ENCODE measurements at places on chromosomes 5 and 9.

DNA sequence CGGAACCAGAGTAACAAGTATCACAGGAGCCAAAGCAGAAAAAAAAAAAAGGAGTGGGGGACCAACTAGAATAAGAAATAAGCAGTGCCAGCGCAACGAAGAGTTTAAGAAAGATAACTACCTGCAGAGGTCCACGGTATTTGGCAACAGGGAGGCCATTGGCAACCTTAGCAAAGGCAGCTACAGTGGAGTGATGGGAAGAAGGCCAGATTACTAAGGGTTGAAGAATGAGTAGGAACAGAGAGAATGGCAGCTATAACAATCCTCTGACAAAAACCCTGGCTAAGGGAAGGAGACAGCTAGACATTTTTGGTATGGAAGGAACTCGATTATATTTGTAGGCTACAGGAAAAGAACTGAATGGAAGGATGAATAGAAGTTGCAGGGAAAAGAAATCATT is 93.4 kb upstream of the DMAC1 start:
- H3K27me3 ChIP-seq = no peaks in the 10 kb centered on the region
- DNase-seq = no peak
- no peaks in the 10 kb centered on the region for H3K36me3 ChIP-seq
- H3K4me3 ChIP-seq = no peak overlapping the region
- H3K4me1 ChIP-seq = no peaks in the 10 kb centered on the region
- H3K27ac ChIP-seq = no peak overlapping the region

GRCh38 chr5:31768046-31768445 is 129.1 kb downstream of the PDZD2 start:
- no peak overlapping the region for H3K27ac ChIP-seq
- no peaks in the 10 kb centered on the region for H3K27me3 ChIP-seq
- H3K36me3 ChIP-seq = no peaks in the 10 kb centered on the region
- H3K4me3 ChIP-seq = no peak overlapping the region

GRCh38 chr5:172319708-172320441 is 36.3 kb upstream of the UBTD2 start:
- no peaks in the 10 kb centered on the region for H3K27me3 ChIP-seq
- H3K36me3 ChIP-seq = no peaks in the 10 kb centered on the region
- H3K4me3 ChIP-seq = no peak overlapping the region
- DNase-seq = no peak
- H3K27ac ChIP-seq = no peak overlapping the region

DNA sequence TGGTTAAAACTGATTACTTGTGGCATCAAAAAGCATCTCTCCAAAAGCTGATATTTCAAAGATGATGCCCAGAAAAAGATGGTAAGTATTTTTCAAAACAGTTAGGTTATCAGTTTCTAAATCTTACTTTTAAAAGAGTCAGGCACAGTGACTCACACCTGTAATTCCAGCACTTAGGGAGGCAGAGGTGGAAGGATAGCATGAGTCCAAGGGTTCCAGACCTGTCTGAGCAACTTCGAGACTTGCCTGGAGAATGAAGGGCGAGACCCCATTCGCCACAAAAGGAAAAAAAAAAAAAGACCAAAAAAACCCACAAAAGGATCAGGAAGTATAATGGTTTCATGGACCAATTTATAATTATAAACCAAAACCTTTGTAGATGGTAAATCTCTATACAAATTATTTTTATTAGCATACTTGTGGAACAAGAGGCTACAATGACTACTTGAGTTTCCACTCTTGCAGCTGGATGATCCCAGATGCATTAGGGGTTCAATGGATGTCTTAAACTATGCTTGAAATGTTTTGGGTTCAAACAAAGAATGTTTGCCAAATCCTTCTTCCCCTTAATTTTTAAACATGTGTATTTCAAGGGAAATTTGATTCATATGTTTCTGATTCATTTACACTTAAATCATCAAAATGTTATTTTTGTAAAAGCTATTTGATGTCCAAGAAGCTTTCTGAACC is 96.1 kb downstream of the ADAMTSL1 start:
- no peak overlapping the region for H3K27ac ChIP-seq
- H3K27me3 ChIP-seq = no peaks in the 10 kb centered on the region
- H3K4me1 ChIP-seq = peaks cover 11% of the 10 kb centered on the region
- no peak for DNase-seq
- no peaks in the 10 kb centered on the region for H3K36me3 ChIP-seq
- H3K4me3 ChIP-seq = no peak overlapping the region

- no peak overlapping the region for H3K27ac ChIP-seq
- no peak overlapping the region for H3K4me3 ChIP-seq
- H3K4me1 ChIP-seq = no peaks in the 10 kb centered on the region
- no peak for DNase-seq
Observed at GRCh38 chr5:4553978-4554377, 586.2 kb upstream of the ADAMTS16 start.
